ENCODE measurements at places on chromosomes 2 and 18.

- DNase-seq, result no peak
Measured at GRCh38 chr18:31048216-31048615, 5.7 kb upstream of the DSC3 start.

DNA sequence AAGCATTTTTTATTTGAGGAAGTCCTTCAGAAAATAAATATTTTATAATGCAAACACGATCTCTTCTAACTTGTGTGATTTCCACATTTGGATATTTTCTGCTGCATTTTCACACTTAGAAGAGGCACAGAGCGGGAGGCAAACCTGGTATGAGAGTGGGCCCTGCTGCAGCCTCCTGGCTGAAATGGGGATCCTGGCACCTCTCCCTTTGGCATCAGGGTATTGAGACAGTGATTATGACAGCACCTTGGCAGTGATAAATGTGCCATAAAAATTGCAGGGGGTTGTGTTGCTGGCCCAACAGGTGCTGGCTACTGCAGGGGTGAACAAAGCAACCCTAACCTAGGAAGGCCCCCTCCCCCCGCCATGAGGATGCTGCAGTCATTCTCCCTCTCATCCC, 128.6 kb downstream of the TSN start:
- no peak for DNase-seq

- no peak for DNase-seq
Measured at GRCh38 chr2:233758849-233759248, 1.2 kb upstream of the UGT1A1 start.

- DNase-seq, result no peak
Measured at GRCh38 chr2:213545481-213545880, 261.2 kb downstream of the SPAG16 start.

DNA sequence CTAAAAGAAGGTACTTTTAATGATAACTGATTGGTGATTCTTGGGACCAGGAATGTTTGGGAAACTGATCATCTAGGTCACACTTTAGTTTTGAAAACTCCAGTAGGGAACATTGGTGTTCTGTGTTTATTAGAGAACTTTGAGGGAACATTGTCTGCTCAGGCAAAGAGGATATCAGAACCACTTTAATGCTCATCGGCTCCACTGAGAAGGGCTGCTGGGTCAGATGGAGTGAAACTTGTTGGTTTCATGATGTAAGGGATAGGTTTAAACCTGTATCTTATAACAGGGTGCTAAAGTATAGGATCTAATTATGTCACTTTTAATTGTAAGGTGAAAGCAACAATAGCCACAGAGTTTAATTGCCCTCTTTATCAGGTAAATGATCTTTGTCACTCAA, 14.2 kb upstream of the POLI start:
- no peak for DNase-seq

GRCh38 chr2:16482460-16482859, 183.2 kb downstream of the CYRIA start:
- no peak for DNase-seq

- DNase-seq, result no peak
Measured at GRCh38 chr2:104358122-104358521, 495.8 kb upstream of the POU3F3 start.

DNA sequence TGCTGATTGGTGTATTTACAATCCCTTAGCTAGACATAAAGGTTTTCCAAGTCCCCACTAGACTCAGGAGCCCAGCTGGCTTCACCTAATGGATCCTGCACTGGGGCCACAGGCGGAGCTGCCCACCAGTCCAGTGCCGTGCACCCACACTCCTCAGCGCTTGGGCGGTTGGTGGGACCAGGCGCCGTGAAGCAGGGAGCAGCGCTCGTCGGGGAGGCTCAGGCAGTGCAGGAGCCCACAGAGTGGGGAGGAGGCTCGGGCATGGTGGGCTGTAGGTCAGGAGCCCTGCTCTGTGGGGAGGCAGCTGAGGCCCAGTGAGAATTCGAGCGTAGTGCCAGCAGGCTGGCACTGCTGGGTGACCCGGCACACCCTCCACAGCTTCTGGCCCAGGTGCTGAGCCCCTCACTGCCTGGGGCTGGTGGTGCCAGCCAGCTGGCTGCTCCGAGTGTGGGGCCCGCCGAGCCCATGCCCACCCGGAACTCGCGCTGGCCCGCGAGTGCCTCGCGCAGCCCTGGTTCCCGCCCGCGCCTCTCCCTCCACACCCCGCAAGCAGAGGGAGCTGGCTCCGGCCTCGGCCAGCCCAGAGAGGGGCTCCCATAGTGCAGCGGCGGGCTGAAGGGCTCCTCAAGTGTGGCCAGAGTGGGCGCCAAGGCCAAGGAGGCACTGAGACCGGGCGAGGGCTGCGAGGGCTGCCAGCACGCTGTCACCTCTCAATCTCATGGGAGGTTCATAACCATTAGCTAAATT, 475.6 kb upstream of the DCC start:
- DNase-seq, result no peak

- no peak for DNase-seq
Measured at GRCh38 chr2:232484628-232485347, 2.8 kb downstream of the ECEL1 start.

- no peak for DNase-seq
Measured at GRCh38 chr2:200341376-200341775, 34.9 kb downstream of the SPATS2L start.

GRCh38 chr2:23606968-23607367, 222.0 kb downstream of the KLHL29 start:
- DNase-seq, result no peak

- DNase-seq, result no peak
Measured at GRCh38 chr2:44155666-44156446, 12.8 kb upstream of the PPM1B start.

GRCh38 chr18:79409313-79409712, 13.6 kb downstream of the NFATC1 start:
- no peak for DNase-seq

DNA sequence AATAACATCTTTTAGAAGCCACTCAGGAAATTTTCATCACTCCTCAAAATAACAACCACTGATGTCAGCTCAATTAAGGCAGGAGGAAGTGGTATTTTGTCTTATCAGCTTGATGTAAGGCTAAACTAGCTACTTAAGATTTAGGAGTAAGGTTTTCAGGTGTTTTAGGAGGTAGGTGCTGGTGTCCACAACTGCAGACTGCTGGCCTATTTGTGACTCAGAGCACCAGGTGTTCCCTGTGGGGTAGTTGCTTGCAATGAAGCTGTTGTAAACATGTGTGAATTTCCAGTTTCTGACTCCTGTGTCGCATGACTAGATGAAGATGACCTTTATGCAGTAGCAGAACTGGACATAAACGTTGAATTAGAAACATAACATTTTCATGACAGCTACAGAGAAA, 164.2 kb downstream of the THSD7B start:
- no peak for DNase-seq

DNA sequence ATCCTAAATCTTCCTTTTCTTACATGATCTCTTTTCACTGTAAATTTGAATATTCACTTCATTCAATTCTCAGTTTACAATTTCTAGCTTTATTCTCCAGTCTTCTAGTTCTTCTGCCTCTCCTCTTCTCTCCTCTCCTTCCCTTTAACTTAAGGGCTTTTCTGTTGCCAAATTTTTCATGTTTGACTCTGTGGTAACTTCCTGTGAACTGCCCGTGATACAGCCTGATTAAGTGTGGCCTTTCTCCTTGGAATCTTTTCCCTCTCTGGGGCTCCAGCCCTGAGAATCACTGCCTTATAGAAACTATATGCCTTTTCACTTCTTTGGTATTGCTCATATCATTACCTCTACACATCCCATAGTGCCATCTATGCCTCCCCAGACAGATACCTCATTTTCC, 1923.8 kb upstream of the CELF4 start:
- no peak for DNase-seq

- peak; percentile 71 for DNase-seq
Measured at GRCh38 chr18:62325806-62326645, 916 bp downstream of the TNFRSF11A start.

DNA sequence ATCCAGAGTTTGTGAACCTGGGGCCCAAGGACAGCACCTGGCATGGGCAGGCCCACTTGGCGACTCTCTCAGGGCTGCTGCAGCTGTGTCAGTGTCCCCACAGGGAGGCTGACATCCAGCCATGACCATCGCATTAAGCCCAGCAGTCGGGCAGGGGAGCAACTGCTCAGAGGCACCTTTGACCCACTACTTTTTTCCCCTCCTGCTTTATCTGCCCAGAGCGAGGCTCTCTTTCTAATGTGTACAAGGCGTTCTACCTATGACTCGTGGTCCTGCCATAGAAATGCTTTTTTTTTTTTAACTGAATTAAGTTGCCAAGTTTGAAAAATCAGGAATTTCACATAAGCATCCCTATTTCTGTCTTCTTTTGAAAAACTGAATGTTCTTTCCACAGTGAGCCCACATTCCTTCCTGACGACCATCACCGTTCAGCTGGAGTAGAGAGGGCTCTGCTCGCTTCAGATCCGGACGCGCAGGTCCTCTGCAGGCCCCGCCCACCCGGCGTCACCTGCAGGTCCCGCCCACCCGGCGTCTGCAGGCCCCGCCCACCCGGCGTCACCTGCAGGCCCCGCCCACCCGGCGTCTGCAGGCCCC, 403 bp upstream of the CLUL1 start:
- DNase-seq, result peak; percentile 57

DNA sequence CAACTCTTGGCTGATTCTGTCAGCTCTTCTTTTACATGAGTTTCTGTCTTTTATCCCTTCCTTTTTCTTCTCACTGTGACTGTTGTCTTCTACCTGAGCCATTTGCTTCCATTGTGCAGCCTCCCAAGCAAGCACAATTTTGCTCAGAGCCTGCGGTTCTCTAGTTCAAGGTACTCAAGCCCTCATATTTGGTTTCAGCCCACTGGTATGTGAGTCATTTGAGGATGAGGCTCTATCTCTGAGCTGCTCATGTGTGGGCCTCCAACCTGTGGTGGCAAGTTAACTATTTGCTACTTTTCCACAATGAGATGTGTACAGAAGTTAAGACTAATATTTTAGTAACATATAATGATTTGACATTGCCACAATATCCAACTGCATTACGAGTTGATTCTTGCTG, 183.0 kb downstream of the PHLPP1 start:
- no peak for DNase-seq

GRCh38 chr18:78711316-78711715, 268.3 kb upstream of the SALL3 start:
- no peak for DNase-seq

DNA sequence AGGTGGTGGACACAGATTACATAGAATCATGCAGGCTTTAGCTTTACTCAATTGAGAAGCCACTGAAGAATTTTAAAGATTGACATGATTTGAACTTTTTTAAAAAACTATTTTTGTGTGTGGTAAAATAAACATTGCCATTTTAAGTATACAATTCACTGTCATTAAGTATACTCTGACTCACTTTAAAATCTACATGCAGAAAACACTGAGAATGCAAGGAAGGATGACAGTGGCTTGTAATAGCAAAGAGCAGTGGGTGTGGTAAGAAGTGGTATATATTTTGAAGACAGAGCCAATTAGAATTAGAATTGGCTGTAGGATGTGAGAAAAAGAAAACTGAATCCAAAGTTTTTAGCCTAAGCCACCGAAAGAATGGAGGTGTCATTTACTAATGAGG, 14.9 kb downstream of the TRMT61B start:
- no peak for DNase-seq

DNA sequence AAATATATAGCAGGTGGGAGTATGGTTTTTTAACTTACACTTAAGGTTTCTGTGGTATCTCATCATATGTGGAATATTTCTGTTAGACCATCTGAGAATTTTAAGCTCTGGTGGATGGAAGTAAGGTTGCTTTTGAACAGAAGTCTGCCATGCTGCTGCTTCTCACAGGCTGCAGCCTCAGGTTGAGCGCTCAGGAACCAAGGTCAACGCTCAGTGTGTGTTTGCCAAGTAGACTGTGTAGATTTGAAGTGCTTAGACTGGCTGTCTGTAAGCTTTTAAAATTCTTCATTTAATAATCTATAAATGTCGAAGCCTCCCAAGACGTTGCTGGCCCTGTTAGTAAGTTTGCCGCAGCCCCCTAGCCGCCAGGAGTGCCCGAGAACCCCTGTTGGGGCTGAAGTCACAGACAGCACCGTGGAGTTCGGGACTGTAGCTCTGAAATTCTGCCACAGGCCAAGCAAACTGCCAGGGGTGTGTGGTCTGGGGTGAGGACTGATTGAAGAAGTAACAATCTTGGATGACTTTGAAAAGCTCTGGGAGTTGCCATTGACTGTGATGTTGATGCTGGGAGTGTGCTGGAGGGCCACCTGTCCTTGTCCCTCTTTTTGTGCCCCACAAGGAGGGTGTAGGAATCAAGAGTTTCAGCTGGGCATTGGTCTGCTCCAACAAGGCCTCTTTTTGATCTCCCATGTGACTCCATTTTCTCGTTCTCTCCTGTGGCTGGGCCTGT, 26.9 kb downstream of the INPP4A start:
- DNase-seq, result no peak

DNA sequence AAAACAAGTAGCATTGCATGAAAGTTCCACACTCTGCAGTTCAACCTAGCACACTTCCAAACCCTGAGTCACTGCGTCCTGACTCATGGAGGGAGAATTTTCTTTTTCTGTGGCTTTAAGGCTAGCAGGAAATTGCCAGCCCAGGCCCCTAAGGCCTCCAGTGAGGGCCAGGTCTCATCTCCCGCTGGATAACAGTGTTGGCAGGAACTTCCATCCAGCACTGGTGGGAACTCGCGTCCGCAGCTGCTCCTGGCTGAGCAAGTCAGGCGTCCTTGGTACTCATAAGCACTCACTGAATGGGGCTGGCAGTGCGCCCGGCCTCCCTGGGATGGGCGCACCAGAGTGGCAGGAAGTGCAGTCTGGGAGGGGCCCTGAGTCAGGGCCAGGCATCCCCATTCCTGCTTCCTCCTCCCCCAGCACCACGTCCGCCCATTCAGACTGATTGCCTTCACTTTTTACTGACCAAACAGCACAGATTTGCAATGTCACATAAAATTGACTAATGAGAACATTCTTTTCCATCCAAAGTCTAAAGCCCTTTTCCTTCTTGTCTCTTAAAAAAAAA, 14.3 kb downstream of the MALL start:
- peak; percentile 64 for DNase-seq

DNA sequence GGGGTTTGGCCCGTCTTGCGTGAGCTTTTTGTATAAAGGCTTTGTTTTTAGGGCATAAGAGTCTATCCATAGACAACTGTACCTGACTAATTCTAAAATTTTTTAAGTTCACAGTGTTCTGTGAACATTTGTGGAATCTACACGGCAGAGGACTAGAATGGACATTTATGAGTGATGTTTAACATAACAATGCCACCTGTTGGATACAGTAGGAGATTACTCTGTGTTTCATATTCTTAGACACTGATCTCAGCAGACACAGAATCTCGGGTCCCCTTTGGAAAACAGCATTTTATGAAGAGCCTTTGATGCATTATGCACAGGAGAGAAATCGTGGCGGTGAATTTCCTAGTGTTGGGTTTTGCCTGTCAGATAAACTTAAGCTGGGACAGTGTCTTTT, 752.2 kb downstream of the DPP10 start:
- DNase-seq, result no peak

GRCh38 chr2:119242276-119243119, 18.9 kb downstream of the STEAP3 start:
- no peak for DNase-seq

GRCh38 chr2:200929334-200930249, 33.9 kb downstream of the ORC2 start:
- DNase-seq, result no peak

DNA sequence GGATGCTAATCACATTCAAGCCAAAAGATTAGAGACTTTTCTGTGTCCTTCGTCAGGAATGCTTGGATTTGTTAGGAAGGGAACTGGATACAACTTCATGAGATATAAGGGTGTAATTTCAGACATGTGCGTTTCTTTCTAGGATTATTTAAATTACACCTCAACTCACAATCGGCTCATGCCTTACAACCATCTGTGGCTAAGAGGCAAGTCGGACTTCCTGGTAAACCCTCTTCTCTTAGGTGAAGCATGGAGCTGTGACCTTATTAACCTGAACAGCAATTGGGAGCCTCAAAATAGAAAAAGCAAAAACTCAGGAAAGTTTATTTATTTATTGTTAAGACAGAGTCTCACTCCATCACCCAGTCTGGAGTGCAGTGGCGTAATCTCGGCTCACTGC, 61.8 kb downstream of the SEMA4F start:
- peak; percentile 10 for DNase-seq
